ENCODE measurements at places on chromosomes 11 and 22.
A peak's percentile ranks its signal among the peaks of the same experiment; 100 is the strongest.

DNA sequence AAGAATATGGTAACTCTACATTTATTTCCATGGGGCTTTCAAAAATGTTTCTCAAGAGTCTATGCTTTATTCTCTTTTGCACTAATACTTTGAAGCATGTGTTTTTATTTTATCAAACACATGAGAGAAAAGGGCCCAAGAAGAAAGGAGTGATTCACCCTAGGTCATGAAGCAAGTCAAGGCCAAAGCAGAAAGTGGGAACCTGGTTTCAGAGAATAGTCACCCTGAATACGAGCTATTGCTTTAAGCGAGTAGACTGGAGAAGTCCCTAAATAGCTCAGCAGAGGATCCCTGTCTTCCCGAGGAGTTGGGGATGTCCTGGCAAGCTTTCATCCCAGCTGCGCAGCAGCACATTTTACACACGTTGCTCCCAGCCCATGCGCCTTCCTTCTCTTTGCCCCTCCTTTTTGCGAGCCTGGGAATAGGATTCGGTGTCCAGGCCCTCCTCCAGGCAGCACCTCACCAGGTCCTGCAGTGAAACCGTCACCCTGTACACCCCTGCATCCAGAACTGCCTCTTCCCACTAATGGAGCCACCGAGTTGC, 19.1 kb downstream of the MPEG1 start:
- no peak for DNase-seq

- no peak for DNase-seq
Measured at GRCh38 chr11:8503910-8504364, 90.1 kb downstream of the STK33 start.

- DNase-seq: no peak
Measured at GRCh38 chr22:21624880-21625791, 4.7 kb downstream of the YDJC start.

- DNase-seq: no peak
Measured at GRCh38 chr22:24112188-24112587, 69.1 kb upstream of the SUSD2 start.

- DNase-seq: no peak
Measured at GRCh38 chr22:49488943-49489342, 338.7 kb downstream of the BRD1 start.

DNA sequence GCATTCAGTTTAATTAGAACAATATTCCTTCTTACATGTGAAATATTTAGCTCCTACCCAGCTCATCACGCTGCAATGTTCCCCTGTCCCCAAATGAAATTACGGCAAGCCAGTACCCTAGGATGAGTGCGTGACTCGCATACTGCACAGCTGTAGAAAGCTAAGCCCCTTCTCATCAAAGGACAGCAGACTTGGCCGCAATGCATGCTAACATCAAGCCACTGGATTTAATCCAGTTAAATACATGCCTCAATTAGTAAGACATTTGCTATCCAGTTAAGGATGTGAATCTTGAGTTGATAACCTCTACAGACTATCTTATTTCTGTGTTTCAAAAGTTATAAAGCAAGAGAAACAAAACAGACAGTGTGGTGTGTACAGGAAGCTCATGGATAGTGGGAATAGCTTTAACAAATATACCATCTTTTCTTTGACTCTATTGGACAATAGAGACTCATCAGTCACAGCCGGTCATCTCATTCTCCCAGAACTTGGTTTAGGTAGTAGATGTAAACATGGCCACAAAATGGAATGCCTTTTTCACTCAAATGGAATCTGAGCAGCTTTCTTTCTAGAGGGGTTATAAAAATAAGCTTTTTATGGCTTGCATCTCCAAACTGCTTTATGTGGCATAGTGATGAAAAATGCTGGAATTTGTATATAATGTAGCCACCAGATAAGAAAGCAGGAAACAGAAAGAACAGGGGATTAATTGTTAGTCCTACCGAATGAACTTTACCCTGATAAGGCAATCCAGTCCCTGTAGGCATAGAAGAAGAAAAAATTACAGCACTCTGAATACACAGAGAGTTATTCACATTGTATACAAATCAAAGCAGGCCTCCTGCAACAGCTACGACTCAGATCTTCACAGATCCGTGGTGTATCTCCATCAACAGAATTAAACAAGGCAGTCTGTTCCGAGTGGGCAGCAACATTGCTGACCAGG, 224.1 kb downstream of the CADM1 start:
- no peak for DNase-seq

DNA sequence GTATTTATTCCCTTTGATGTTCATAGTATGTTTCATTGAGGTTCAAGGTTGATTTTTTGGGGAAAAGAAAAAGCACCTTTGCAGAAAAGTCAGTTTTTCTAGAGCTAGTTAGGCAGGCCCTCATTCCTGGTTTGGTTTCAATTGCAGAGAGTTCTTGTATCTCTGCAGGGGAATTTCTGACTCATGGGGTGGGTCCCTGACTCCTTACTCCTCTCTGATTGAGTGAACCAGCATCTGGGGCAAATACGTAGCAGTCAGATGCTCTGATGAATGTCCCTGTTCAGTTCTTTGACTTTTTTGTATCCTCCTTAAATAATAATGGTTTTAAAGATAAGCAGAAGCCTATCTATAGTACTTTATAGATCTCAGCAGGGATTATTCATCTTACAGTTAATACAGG, 7.7 kb upstream of the NCR3LG1 start:
- DNase-seq: no peak

- DNase-seq: no peak
Measured at GRCh38 chr11:7690648-7691047, 15.6 kb downstream of the OVCH2 start.

DNA sequence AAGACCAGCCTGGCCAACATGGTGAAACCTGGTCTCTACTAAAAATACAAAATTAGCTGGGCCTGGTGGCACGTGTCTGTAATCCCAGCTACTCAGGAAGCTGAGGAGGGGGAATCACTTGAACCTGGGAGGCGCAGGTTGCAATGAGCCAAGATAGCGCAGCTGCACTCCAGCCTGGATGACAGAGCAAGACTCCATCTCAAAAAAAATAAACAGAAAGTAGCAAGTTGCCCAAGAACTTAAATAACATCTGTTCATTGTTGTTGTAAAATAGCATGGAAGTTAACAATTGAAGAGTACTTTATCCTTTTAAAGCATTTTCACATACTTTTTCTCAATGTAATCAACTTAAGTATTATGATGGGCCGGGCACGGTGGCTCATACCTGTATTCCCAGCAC, 5.7 kb downstream of the AMBRA1 start:
- no peak for DNase-seq

GRCh38 chr11:102849311-102849710, 5.9 kb upstream of the MMP3 start:
- no peak for DNase-seq

DNA sequence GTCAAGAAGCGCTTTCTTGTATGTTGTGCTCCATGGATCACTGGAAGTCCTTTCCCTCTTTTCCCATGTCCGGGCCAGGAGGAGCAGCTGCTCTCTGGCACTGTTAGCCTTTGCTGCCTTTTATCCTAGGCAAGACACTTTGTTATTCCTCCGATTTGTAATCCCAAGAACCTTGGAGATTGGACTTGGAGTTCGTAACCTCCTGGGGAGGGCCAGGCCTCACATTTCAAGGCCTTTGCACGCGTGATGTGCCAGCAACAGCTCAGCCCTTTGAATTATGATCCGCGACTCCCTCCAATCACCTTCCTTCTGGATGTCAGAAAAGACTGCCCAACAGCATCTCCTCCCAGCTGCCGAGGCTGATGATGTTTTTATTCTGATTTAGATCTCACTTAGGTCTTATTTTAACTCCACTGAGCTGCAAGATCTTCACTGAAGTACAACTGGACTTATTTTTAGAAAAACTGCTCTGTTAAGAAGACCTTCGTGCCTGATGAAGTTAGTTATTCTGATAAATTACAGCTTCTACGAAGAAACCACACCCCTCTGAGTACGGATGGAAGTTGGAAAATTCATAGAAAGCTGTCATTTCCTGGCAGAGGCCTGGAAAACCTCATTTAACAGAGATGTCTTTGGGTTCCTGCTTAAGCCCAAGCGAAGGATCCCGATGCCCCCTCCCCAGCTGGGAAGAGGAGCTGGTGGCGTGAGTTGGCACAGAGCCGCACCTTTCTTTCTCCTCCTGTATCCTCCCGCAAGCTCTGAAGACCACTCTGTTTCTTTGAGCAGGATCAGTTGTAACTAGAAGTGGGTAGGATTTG, 62.4 kb downstream of the PARVB start:
- no peak for DNase-seq

GRCh38 chr11:117693344-117693743, 103.7 kb downstream of the DSCAML1 start:
- no peak for DNase-seq

DNA sequence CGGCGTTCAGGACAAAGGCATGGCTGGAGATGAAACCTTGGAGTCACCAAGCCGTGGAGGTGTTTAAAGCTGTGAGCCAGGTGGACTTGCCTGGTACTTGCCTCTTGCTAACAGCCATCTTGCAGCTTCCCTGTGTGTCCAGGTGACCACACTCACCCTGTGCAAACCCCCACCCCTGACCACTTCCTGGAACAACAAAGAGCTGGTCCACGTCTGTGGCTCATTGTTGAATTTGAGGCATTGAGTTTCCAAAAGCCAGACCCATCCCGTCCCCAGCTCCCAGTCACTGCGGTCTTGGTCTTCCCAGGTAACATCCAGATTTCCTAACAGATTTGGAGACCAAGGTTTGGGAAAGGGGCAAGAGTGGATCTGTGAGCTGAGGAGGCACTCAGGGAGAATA, 18.5 kb downstream of the DHCR7 start:
- DNase-seq: no peak

DNA sequence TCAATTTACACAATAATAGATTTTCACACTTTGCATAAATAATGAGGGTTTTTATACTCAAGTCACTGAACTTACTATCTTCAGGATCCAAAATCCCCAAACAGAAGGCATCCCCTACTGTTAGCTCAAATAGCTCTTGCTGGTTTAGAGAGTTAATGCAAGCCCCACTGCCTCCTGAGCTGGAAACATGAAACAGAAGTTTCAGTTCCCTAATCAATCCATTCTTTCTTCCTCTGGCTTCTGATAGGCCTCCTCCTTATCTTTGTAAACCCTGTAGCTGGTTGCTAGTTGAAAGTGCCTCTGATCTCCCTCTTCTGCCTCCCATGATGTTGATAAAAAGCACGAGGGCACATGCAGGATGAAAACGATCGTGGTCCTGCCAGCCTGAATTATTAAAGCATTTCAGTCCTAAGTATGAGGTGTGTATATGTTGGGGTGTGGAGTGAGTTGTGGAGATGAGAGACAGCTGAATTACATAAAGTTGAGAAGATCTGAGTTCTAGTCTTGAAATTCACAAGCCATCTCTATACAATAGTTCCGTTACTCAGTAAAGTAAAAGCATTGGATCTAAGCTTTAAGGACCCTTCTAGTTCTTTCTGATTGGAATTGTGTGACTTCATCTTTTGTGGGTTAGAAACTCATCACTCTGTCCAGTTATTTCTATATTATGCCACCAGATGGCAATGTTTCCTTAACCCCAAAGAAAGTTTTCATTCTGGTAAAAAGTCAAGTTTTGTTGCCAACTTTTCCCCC, 35.0 kb upstream of the EHF start:
- DNase-seq: peak; percentile 3

DNA sequence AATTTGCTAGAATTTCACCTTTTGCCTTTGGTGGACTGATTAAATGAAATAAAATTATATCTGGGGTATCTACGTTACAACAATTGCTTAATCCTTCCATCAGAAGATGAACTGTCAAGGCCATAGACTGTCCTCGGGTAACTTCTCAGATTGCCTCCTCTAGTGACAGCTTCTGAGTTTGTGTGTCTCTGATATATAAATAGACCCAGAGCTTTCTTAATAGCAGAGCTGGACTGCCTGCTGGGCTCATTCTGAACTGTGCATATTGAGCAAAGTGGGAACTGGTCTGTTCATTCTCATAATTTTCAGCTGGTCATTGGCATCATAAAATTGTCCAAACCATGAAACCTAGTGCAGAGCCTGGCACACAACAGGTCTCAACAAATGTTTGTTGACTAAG, 99.1 kb upstream of the GRAMD1B start:
- DNase-seq: no peak

DNA sequence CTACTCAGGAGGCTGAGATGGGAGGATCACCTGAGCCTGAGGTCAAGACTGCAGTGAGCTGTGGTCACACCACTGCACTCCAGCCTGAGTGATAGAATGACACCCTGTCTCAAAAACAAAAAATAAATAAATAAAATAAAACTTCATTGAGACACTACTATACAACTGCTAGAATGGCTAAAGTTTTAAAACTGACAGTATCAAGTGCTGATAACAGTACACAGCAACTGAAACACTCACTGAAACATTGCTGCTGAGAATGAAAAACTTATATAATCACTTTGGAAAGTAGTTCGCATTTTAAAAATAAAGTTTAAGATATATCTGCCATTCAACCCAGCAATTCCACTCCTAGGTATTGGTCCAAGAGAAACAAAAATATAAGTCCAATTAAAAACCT, 100.7 kb downstream of the WNT11 start:
- DNase-seq: no peak

DNA sequence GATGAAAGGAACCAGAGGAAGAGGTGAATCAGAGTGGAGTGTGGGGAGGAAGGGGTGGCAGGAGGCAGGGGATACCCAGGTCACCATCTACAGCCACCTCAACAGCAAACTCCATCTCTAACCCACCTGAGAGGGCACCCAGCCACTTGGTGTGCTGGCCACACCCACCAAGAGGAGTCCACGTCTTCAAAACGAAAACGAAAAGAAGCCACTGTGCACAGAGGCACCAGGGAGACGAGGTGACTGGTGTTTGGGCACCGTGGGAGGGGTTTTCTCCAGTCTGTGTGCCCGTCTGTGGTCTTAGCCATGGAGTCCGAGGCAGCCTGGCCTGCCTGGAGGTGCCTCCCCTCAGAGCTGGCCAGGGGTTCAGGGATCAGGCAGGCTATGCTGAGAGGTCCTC, 20.2 kb downstream of the PDGFB start:
- no peak for DNase-seq

DNA sequence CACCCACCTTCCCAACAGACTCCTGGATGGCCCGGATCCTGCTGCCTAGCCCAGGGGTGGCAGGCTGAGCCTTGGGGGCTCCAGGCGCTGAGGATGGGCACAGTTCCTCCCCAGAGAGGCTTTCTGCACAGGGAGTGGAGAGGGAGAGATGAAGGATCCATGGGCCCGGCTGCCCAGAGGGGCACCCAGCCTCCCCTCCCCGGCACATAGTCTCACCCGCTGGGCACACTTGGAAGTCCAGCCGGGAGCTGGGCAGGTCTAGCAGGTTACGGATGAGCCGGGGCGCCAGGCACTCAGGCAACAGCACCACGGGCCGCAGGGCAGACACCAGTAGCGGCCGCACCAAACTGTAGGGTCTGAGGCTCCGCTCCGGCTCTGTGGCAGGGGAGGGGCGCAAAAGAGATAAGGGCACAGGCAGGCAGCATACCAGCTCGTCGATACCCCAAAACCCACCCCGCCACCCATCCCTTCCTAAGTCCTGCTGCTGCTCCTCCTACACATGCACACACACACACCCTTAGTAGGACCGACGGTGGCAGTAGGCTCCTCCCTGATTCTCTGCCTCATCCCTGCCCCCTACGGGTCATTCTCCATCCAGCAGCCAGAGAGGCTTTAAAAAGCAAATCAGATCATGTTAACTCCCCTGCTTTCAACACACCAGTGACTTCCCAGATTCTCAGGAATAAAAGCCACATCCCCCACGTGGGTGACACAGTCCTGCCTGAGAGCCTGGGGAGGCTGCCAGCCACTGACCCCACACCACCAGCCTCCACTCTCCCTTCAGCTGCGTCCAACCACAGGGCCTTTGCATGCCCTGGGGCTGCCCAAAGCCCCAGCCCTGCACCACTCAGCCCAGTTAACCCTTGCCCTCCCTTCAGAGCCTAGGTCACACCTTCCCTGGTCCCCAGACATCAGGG, 6.5 kb upstream of the MFNG start:
- DNase-seq: peak; percentile 64
